ENCODE measurements at places on chromosomes 6 and 20. TPM values are rescaled to one million over a fixed set of nuclear protein-coding genes. Genes with fewer than 3 reads are reported as not detected.

FAM184A gene
- 11.2 TPM for total RNA-seq

KCNG1 gene
- total RNA-seq, result 0.63 TPM

TSPO2 gene
- not detected for total RNA-seq

JPH2 gene
- 3.1 TPM for total RNA-seq

SLA2 gene
- 0.21 TPM for total RNA-seq

DNA sequence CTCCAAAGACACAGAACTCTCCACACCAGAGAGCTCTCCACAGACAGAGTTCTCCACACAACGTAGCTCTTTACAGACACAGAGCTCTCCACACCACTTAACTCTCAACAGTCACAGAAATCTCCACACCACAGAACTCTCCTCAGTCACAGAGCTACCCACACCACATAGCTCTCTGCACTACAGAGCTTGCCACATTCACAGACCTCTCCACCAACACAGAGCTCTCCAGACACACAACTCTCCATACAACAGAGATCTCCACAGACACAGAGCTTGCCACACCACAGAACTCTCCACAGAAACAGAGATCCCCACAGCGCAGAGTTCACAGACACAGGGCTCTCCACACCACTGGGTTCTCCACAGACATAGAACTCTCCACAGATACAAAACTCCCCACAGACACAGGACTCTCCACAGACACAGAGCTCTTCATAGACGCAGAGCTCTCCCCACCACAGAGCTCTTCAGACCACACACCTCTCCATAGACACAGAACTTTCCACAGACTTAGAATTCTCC lies 52.5 kb downstream of the ERMARD start:
- DNase-seq, result no peak
- no peaks in the 10 kb centered on the region for H3K36me3 ChIP-seq
- no peak overlapping the region for H3K27ac ChIP-seq
- H3K27me3 ChIP-seq, result no peaks in the 10 kb centered on the region
- no peak overlapping the region for H3K4me3 ChIP-seq

DNA sequence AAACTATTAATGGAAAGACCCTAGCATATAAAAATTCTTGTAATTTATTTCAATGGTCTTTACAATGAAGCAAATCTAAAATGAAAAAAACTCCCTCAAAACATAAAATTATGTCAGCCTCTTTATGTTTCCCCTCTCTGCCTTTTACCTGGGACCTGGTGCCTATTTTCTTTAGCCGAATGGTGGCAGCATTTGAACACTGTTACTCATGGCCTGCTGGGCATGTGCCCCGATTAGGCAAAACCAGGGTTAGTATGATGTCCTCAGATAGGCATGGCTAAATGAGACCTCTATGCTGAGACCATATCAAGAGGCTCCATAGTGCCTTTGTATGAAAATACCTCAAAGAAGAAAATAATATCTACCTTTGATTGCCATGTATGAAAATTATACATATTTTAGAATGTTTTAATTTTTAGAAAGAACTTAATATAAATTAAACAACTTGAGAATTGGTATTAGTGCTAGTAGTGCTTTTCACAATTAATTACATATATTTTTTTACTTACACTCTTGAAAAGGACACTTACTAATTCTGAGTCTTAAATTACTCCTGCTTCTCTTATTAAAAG lies 22.5 kb upstream of the C6orf58 start:
- no peaks in the 10 kb centered on the region for H3K27me3 ChIP-seq
- DNase-seq, result no peak
- no peak overlapping the region for H3K27ac ChIP-seq
- no peaks in the 10 kb centered on the region for H3K36me3 ChIP-seq
- H3K4me3 ChIP-seq, result no peak overlapping the region

- no peaks in the 10 kb centered on the region for H3K27me3 ChIP-seq
- H3K27ac ChIP-seq, result no peak overlapping the region
- H3K4me1 ChIP-seq, result no peaks in the 10 kb centered on the region
- H3K36me3 ChIP-seq, result no peaks in the 10 kb centered on the region
- DNase-seq, result no peak
- H3K4me3 ChIP-seq, result no peak overlapping the region
Observed at GRCh38 chr6:1774226-1774915, 164.7 kb downstream of the FOXC1 start.

DNA sequence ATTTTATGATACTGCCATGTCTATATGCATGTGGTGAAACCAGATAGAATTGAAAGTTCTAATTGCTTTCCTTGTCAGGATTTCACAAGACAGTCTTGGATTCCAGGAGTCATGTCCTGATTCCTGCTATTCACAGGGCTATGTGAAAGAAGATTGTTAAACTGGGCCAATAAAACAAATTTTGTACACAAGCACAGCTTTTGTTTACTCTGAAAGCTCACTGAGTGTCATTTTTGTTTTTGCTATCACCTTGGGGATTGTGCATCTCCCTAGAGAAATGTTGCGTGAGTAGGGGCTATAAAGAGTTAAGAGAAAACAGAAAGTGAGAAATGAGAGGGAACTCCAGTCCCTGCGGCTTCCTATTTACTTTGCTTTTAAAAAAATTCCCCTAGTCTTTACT lies 627.5 kb downstream of the PKHD1 start:
- no peak for DNase-seq
- no peaks in the 10 kb centered on the region for H3K36me3 ChIP-seq
- H3K4me1 ChIP-seq, result no peaks in the 10 kb centered on the region
- H3K4me3 ChIP-seq, result no peak overlapping the region
- no peaks in the 10 kb centered on the region for H3K27me3 ChIP-seq
- no peak overlapping the region for H3K27ac ChIP-seq

All from tibial nerve (tissue), 4 donors.